ENCODE measurements at places on chromosomes 5 and 9.
A peak's percentile ranks its signal among the peaks of the same experiment; 100 is the strongest.

- DNase-seq, result peak; percentile 43
These were observed at the start of gene NIM1K for GRCh38 chr5:43191740-43192557. Gene NIM1K, plus strand, starts transcription at chr5:43192225. Its CDS starts 53,551 bp downstream, at chr5:43245776.

DNA sequence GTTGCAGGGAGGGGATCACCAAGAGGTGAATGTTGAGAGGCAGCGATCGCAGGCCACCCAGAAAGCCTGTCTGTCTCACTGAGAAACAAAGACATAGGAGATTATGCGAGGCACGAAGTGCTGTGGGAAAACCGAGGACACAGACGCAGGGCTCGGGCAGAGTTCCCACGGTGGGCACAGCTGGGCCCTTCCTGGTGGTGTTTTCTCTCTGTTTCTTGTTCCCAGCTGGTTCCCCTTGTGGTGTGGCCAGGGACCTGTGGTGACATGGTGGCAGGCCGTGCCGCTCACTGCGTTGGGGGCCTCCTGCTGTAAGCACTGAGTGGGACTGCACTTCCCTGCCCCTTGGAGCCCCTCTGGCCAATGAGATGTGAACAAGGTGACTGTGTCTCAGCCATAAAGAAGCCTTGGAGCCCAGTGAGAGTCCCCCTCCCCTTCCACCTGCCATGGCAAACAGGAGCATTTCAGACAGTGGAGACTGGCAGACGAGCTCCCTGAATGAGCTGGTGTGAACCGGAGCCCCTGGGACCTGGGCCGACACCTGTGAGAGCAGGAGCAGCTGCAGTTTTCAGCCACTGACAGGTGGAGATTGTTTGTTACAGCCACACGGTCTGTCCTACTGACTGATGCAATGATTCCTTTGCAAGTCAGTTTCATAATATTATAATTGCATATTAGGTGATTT, 13.2 kb upstream of the IRX4 start:
- DNase-seq, result no peak

- DNase-seq, result no peak
These were observed 179.7 kb upstream of the ANKRD55 start for GRCh38 chr5:56412601-56413379.

GRCh38 chr5:135398160-135398854, 724 bp downstream of the MACROH2A1 start:
- DNase-seq, result no peak

- no peak for DNase-seq
These were observed 39.1 kb downstream of the SMIM15 start for GRCh38 chr5:61123145-61123544.

GRCh38 chr5:135568246-135568645, 10.5 kb downstream of the CXCL14 start:
- no peak for DNase-seq

DNA sequence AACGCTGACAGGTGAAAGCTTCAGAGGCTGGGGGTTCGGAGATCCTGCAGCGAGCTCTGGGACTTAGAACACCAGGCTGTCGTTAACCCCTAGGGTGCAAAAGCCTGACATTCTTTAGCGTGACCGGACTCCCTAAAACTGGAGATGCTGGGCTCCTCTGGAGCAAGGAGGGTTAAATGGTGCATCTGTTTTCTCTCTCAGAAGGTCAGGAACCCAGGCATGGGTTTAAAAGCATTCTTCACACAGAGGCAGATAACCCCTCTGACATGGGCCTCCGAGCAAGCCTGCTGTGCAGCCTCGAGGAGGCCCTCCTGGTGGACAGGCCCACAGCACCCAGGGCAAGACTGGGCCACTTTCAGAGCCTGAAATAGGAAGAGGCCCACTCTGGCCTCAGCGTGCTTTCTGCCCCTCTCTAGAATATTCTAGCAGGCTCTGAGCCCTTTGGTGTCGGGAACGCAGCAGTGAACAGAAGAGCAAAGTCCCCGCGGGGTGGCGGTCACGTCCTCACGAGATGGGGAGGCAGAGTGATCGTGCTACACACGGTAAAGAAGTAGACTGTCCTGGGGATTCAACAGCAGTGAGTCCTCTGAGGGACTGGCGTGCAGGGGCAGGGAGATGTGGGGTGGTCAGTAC, 124.8 kb downstream of the COL23A1 start:
- DNase-seq, result no peak

GRCh38 chr9:82117026-82117811, 128.6 kb downstream of the SPATA31D1 start:
- DNase-seq, result peak; percentile 51

- DNase-seq, result no peak
These were observed 147.0 kb upstream of the RASA1 start for GRCh38 chr5:87120518-87121303.

DNA sequence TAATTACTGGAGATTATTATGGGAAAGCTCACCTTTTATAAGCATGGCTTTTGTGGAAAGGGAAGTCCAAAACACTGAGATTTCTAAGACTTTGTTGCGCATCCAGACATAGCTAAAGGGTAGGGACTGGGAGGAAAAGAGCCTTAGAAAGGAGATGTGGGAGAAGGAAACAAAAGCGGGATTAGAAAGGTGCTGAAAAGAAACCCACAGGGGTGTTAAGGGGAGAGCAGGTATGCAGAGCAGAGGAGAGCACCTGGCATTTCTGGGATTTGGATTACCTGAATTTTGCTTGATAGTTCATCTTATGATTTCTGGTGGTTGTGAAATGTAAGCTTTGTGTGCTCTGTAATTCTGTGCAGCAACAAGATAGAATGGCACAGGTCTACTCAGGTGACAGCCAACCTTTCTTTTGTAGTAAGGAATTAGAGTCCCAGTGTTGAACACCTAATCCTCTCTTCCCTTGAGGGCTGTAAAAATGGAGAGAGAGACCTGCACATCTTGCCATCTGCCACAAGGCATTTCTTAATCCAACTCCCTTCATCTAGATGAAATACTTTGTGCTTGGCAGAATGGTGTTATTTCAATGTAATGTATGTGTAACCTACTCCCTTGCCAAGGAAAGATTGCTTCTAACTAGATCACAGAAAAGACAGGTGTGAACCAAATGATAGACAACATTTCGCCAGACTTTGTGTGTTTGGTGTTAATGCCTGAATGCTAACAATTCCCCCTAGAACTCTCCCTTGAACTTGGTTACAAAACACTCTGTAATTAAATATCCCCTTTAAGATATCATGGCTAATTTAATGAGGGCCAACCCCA, 47.4 kb downstream of the ATPSCKMT start:
- no peak for DNase-seq

GRCh38 chr5:42813533-42813932, 1.8 kb upstream of the SELENOP start:
- DNase-seq, result no peak

DNA sequence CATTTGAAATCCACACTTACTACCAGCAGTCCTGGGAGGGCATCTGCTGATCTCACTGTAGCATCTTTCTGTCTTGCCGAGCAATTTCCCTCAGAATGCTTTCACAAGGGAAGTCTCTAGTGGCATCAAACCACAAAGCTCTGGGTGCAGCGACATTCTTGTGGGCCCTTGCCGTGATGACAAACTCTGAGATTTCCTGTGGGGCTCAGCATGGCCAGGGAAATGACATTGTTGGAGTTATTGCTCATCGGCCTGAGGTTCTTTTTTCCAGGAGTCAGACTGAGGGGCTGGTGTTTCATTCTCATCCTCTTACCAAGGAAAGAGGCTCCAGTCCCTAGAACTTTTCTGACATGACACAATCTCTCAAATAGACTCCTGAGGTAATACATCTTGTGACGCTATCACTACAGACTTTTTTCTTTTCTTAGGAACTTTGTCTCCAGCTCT, 51.4 kb downstream of the PFDN1 start:
- no peak for DNase-seq

DNA sequence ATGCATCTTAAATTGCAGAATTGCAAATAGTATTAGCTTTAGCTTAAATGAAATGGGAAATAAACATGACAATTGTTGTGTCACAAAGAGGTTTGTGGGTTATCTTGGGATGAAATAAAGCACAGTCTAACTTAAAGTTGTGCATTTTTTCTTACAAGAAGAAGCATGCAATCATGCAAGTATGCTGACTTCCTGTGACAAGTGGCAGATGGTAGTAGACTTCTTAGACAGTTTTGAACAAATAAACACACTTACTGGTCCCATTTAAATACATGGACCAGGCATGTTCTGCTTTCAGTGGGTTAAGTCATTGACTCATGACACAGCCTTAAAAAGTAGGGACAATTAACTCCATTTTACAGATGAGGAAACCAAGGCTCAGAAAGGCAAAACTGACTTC, 15.9 kb upstream of the C5orf63 start:
- DNase-seq, result no peak

Data from NCI-H1694 treated with DMSO at 0.1 percent for 48 hours (cell line).